Neuronal stem cell (in vitro differentiated cells): ENCODE measurements at places on chromosomes 13 and 19.

GRCh38 chr19:47644199-47644598 lies 35.3 kb downstream of the BICRA start:
- DNase-seq = no peak

DNA sequence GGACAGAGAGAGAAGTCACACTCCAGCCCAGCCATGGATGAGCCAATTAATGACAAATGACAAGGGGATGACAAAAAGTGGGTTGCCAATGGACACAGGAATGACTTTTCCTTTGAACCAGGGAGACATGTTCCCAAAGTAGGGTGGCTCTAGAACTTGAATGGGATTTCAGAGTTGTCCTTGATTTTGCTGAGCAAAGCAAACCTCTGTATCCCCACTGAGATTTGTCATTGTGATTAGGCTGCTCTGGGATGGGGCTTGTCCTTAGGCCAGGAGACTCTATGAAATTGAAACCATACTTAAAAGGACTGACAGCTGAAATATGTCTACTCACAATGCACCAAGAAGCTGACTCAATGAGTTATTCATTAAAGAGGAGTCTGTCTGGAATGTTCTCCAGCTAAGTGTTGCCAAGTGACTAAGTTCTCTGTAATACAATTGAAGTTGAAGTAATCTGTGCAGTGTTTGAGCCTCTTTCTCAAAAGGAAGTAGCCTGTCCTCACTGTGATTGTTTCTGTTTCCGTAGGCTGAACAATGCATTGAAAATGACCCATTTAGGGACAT lies 69.0 kb upstream of the PCDH9 start:
- no peak for DNase-seq

- DNase-seq = no peak
These were observed 16.4 kb downstream of the NMRK2 start for GRCh38 chr19:3949294-3949693.

DNA sequence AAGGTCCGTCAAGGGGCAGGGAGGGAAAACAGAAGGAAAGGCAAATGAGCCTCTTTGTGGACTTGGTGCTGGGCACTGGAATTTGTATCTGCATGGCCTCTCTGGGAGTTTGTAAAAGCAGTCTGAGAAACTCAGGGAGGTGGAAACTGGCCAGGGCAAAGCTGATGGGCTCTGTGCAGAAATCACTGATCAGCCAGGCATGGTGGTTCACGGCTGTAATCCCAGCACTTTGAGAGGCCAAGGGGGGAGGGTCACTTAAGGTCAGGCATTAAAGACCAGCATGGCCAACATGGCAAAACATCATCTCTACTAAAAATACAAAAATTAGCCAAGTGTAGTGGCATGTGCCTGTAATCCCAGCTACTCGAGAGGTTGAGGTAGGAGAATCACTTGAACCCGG lies 369.9 kb upstream of the ZNF507 start:
- DNase-seq = no peak

DNA sequence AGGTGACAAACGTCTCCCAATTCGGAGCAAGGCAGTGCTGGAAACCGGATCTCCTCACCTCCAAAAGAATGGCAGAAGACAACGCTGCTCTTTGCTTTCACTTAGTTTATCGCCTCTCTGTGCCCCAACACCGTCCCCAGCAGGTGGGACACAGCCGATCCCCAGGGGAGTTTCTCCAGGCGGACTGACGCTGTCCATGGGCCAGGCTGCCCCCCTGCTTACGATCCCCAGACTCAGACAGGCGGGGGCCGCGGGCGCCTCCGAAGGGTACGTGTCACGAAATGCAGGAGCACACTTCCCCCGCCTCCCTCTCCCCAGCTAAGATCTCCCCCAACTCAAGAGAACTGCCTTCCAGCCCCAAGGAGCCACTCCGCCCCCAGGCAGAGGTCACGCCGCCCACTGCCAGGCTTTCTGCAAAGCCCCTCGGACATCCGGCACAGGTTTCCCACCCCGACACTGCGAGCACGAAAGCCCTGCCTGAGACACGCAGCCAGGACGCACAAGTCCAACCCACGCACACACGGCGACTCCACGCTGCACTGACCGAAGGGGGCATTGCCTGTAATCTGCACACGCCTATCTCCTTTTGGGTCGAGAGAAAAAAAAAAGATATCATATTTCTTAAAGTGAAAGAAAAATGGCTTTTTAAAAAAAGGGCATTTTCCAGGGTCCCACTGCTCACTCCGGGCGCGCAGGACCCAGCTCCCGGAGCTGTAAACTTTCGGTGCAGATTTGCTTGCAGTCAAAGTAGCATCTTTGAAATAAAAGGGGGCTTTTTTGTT lies 2.0 kb downstream of the SPRY2 start:
- peak; percentile 82 for DNase-seq

DNA sequence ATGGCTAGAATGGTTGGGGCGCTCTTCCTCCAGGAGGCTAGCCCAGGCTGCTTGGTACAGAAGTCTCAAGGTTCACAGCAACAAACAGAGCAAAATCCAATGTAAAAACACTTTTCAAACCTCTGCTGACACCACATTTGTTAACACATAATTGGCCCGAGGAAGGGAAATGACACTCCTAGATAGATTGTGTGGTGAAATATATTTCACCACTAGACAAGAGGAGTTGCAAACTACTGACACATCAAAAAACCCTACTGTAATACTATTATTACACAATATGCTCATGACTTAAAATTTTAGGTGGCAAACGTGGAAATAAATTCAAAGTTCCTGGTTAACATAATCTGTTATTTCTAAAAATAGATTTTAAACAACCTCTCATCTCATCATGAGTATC lies 643.6 kb downstream of the PCDH9 start:
- DNase-seq = no peak

- no peak for DNase-seq
These were observed 10.5 kb upstream of the MIER2 start for GRCh38 chr19:355134-355533.

DNA sequence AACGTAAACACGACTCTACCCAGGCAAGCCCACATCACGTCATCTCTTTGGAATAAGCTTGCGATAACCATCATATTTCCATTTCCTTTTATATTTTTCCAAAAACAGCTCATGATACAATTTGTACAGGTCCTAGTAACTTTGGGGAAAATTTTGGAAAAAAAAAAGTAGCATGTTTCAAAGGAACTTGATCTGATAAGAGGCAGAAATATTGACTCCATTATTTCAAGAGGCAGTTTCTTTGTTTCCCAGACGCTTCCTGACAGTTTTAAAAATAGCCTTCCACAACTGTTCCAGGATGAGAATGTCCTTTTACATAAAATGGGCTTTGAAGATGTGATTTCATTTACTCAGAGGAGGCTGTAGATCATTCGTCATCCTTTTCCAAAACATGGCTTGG lies 23.1 kb downstream of the KLF2 start:
- no peak for DNase-seq

DNA sequence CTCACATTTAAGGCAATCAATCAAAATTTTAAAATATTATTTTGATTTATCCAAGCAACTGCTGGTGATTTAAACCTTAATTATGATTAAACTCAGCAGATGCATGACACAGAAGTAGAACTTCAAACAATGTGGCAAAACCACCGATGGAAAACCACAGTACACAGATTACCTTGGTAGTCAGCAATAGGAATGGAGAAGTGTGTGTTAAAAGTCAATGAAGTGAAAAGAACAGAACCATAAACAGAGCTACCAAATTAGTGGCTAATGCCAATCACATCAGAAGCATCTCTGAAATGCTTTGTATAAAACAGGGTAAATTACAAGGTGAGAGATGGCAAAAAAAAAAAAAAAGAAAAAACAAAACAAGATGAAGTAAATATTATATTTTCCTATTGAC lies 31.2 kb downstream of the KATNAL1 start:
- no peak for DNase-seq

- DNase-seq = no peak
These were observed 344.1 kb downstream of the UQCRFS1 start for GRCh38 chr19:28868836-28869235.

GRCh38 chr13:34419025-34419424 lies 523.0 kb upstream of the NBEA start:
- no peak for DNase-seq

DNA sequence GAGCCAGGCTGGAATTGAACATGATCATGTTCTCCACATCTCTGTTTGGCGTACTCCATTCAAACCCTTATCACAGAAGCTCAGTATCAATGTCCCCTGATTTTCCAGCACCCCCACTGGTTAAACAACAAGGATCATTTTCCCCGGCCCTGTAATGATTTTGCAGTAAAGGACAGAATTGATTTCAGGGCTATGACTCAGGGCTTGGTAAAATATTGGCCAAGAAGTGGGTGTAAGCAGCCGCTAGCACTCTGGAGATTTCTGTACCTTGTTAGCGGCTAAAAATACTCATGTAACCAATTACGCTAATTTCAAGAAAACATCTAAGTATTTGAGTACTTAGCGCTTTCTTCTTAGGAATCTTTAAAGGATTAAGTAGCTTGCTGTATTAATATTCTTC lies 69.5 kb upstream of the FNDC3A start:
- no peak for DNase-seq

- DNase-seq = no peak
These were observed 836.2 kb downstream of the DACH1 start for GRCh38 chr13:71030784-71031183.

GRCh38 chr13:55554741-55555140 lies 1586.0 kb upstream of the PRR20A start:
- DNase-seq = no peak

- no peak for DNase-seq
These were observed 1053.9 kb downstream of the UQCRFS1 start for GRCh38 chr19:28159065-28159464.

- DNase-seq = no peak
These were observed 832.3 kb upstream of the SLC10A2 start for GRCh38 chr13:103898481-103898880.

GRCh38 chr19:51399231-51399630 lies 8.8 kb upstream of the C19orf84 start:
- DNase-seq = no peak

DNA sequence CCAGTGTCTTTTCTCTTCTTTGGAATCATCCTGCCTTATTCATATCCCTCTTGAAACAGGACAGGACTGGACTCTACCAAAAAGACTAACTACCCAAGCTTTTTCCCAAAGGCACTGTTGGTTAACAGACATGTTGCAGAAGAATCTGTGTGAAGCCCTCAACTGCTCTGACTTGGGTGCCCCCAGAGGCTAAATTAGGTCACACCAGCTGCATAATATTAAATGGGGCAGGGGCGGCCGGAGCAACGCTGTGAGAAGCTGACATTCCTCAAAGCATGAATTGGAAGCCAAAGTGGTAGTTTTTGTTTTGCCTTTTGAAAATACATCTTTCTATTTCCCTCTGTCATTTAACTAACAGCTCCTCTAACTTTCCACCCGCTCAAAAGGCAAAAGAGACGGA lies 185.9 kb downstream of the LHFPL6 start:
- no peak for DNase-seq

- no peak for DNase-seq
These were observed 6.7 kb downstream of the RGCC start for GRCh38 chr13:41463838-41464602.

DNA sequence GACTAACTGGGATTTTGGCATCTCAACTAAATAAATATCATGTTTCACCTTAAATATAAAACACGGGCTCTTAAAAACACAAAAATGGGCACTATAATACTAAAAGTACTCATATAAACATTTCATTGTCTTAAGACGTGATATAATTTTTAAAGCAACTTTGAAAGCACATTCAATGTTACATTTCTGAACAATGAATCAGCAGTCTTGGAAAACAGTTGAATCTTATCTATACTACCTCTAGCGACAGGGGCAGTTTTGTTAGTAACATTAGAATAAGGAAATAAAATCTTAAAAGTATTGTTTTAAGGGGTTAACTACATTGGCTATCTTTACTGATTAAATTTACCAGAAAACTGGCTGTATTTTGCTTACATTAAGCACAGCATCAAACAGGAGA lies 156.9 kb downstream of the UGGT2 start:
- DNase-seq = no peak

- no peak for DNase-seq
These were observed 45.1 kb downstream of the ATP11A start for GRCh38 chr13:112734696-112735547.

- DNase-seq = no peak
These were observed 114.8 kb upstream of the TRPC4 start for GRCh38 chr13:37984357-37984756.

GRCh38 chr19:35392742-35393715 lies 22.2 kb downstream of the GPR42 start:
- DNase-seq = no peak

DNA sequence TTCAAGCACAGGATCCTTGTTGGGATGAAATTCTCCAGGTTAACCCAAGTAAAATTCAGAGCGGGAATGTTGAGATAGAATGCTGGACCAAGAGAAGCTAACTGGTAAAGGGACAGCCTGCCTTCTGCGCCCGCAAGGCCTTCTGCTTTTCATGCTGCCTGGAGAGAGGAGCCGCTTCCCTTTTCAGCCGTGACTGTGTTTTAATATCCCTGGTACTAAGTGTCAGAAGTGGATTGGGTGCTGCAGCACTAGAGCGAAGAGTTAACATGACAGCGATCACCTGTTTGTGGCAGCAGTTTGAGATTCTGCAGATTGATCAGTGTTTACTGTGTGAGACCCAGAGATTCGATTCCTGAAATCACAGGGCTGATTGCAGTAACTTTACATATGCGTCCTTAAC lies 197.4 kb upstream of the ZNF536 start:
- DNase-seq = no peak

DNA sequence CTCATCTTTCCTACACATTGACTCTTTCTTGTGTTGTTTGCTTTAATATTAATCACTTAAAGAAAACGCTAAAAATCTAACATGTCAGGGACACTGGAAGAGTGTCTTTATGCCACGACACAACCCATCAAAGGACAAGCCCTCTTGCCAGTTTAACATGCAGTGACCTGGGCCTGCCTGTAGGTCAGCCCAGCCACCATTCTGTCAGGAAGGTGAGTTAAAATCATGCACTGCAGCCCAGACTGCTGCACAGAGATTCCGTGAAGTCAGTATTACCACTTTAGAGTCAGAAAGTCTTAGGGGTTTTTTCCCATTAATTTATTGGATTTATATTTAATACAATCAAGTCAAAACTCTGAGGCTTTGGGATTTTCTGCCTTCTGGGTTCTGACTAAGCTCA lies 58.0 kb downstream of the TNFRSF19 start:
- no peak for DNase-seq

DNA sequence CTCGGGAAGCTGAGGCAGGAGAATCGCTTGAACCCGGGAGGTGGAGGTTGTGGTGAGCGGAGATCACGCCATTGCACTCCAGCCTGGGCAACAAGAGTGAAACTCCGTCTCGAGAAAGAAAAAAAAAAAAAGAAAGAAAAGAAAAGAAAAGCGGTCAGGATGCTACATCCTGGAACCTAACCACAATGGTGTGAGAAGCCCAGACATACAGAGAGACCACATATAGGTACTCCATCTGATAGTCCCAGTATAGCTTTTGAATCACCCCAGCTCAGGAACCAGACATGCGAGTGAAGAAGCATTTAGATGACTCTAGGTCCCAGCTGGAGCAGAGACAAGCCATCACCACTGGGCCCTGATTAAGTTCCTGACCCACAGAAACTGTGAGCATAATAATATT lies 3.2 kb downstream of the IFNL1 start:
- DNase-seq = no peak
